AG08396 (cell line): ENCODE measurements at places on chromosomes 4 and X.

GRCh38 chr4:23169608-23170311, 477.0 kb downstream of the GBA3 start:
- DNase-seq: no peak

- DNase-seq: no peak
Measured at GRCh38 chrX:113726466-113726865, 857.4 kb upstream of the HTR2C start.

GRCh38 chr4:79905212-79905611, 167.8 kb downstream of the ANTXR2 start:
- no peak for DNase-seq

- DNase-seq: peak; percentile 45
Measured at GRCh38 chrX:11533199-11533651, 132.5 kb downstream of the ARHGAP6 start.

- DNase-seq: no peak
Measured at GRCh38 chr4:146776691-146777090, 138.0 kb downstream of the POU4F2 start.

GRCh38 chrX:107827030-107827831, 1.6 kb downstream of the MID2 start:
- no peak for DNase-seq

DNA sequence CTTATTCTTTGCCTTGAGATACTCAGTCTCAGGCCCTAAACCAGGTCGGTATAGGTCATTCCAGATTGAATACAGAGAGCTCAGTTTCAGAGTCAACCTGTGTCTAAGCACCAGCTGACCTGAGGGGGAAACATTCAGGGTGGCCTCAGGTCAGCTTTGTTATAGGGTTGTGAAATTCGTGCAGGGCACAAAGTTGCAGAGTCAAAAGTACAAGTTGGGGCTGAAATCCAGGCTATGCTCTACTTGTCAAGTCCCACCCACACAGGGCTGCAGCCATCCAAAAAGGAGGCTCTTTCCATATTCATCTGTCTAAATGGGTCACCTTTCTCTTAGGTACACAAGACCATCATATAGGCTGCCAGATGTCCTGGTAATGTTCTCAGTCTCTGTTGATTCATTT, 89.7 kb downstream of the ITIH6 start:
- no peak for DNase-seq
